Stimulated activated CD4-positive, alpha-beta T cell treated with anti-CD3 and anti-CD28 coated beads, Interleukin-15, amount 100 ng/mL, for 48 hours (primary cell): ENCODE measurements at places on chromosomes 2 and 18.

DNA sequence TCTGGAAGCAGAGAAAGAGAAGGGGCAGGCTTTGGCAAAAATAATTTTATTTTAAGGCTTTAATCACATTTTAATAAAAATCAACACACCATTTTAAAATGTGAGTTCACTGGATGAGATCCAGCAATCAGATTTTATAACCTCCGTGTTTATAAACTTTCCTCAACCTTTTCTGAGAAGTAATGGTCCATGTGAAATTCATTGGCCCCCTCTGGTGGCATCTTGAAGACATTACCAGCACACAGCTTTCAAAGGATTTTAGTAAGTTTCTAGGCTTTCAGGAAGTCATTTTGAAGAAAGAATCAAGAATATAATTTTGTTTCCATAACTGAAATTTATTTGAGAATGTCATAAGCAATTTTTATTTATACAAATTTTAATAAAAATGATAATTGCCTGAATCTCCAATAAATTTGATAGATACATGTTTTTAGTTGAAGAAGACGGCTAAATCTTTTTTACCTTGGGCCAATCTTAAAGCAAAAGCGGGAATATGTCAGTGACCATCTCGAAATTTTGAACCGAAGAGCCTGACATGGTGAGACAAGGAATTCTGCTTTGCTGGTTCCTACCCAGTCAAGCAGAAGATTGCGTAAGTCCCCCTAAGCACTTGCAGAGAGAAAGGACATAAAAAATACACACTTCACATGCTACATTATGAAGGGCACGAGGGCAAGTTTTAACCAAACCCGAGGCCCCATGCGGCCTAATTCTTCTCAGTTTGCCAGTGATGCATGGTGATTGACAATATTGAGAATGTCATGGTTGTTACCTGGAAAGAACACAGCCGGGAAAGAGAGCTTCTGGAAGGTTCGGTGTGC is 128.4 kb upstream of the CBLN2 start:
- no peak for DNase-seq

DNA sequence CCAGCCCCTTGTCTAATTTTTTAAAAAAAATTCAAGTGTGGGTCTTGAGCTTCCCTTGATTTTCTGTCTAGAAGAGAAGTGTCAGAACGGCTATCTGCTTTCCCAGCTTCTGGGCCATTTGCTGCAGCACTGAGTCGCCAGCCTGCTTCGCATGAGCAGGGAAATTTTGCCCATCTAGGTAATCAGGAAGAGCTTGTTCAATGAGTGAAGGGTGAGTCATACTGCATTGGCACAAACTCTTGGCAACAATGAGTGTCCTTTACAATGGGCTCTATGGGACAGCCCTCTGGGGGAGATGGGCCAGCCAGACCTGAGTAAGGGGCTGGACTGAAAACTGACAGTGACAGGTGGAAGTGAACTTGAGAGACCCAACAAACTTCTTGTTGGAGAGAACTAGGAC is 2.4 kb upstream of the RNF144A start:
- no peak for DNase-seq

DNA sequence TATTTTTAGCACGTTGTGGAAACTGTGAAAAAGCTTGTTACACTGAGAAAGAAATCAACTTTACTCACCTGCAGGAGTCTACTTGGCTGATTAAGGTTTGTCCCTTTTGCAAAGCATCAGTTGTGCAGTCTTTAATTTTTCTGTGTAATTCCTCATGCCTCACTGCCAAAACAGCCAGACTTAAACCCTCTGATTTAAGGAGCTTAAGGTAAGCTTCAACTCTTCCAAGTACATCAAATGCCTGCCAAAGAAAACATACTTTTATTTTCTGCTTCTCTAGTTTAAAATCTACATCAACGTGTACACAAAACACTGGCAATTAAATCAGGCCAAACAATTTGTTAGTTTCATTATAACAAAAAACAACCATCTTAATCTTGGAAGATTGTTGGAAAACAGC is 98.0 kb upstream of the TTN start:
- no peak for DNase-seq

- no peak for DNase-seq
These were observed 893.9 kb downstream of the SUCLG1 start for GRCh38 chr2:83565181-83565580.

DNA sequence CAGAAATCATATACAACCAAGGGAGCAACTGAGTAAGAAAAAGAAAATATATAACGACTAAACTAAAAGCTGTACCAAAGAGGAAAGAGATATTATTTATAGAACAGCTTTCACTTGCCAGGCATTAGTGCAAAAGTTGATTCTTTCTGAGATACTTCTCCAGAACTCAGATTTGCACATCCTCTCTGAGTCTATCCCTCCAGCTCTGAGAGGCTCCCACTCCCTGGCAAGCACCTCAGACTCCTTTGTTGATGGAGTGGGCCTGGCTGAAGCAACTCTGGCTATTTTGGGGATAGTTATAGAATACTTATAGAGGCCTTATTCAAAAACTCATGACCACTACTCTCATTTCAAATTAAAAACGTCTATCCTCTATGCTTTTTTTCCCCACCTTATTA is 501.6 kb upstream of the TNP1 start:
- no peak for DNase-seq

DNA sequence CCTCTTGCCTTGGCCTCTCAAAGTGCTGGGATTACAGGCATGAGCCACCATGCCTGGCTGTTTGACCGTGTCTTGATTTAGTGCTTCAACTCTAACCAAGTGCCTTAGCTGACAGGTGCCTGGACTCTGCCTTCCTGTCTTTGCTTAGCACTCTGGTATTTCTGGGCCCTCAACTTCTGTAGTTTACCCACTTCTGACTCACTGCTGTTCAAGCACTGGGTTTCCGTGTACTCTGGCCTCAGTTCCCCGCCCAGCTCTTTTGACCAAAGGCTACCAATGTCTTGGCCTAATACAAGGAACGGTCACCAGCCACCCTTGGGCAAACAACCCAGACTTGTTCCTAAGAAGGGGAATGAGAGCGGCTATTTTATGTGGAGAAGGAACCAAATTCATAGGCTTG is 35.7 kb upstream of the CABLES1 start:
- no peak for DNase-seq

DNA sequence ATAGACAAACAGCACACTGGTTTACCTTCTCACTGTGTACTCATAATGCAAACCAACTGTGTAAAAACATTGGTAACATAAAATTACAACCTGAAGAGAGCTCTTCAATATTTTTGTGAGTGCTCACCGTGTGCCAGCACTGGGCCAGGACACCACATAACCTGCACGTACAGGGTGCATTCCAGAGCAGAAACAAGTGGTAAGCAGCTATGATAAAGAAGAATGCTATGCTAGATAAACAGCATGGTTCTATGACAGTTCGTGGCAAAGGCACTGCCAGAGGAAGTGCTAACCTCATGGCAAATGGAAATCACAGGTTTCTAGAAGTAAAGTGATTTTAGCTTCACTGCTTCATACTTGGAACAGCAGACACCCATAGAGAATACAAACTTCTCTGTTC is 343.5 kb downstream of the MTX2 start:
- DNase-seq = no peak

GRCh38 chr2:143847257-143847656 is 672.7 kb downstream of the ZEB2 start:
- no peak for DNase-seq

DNA sequence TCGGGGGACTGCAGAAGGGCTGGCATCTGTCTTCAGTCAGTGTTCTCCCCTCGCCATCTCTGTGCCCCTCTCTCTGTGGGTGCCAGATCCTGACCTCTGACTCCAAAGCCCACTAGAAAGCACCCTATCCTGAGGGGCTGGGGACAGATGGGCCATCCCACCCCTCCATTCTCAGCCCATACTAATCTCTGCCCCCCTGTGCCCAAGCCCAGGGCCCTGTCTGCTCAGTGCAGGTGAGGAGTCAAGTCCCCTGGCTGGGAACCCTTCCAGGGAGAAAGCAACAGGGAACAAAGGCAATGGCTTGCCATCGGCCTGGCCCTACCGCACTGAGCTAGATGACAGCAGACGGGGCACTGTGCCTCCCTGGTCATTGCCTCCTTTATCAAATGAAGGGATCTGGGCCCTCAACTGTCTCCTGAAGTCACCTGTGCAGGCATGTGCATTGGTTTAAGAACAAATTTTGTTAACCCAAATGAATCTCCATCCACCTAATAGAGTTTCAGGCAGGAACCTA is 42.7 kb upstream of the ID2 start:
- no peak for DNase-seq

GRCh38 chr2:20580690-20581437 is 70.0 kb downstream of the HS1BP3 start:
- no peak for DNase-seq

DNA sequence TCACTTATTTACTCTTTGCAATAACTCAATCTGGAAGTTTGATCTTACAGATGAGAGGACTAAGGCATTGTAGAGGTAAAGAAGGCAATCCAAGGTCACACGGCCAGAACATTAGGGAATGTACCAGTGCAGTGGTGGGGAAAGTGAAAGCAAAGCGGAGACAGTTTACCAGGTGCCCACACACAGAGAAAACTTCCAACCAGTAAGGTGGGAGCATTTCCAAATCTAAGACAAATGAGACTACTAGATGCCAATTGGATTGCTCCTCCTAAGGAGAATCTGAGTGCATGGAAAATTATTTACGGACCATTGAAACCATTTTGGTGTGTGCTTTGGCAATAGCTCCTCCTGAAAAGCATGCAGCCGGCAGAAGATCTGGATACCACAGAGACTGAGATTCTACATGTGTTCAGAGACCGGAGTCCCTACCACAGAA is 34.9 kb downstream of the SLC20A1 start:
- no peak for DNase-seq

- DNase-seq = no peak
These were observed 138.5 kb downstream of the MTX2 start for GRCh38 chr2:176407706-176408105.

- DNase-seq = no peak
These were observed 13.3 kb downstream of the RAB1A start for GRCh38 chr2:65116645-65117044.

- no peak for DNase-seq
These were observed 112.4 kb downstream of the CDK15 start for GRCh38 chr2:201918616-201919307.

DNA sequence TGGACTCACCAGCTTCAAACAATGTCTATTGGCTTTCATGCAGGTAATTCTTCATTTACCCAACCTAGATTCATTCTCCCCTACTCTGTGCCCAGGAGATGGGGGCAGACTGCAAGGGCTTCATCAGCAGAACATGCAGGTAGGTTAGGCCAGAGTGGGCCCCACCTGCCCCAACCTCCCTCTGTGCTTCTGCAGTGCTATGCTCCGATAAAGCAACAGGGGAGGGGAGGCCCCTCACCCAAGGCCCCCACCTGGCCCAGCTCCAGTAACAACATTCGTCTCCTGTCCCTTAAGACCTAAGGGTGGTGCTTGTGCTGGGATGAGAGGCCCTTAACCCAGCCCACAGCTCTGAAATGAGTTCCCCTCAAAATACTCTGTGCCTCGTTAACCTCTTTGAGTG is 16.7 kb upstream of the GYPC start:
- DNase-seq = no peak

- DNase-seq = no peak
These were observed 820 bp upstream of the MATN3 start for GRCh38 chr2:20013126-20013849.

DNA sequence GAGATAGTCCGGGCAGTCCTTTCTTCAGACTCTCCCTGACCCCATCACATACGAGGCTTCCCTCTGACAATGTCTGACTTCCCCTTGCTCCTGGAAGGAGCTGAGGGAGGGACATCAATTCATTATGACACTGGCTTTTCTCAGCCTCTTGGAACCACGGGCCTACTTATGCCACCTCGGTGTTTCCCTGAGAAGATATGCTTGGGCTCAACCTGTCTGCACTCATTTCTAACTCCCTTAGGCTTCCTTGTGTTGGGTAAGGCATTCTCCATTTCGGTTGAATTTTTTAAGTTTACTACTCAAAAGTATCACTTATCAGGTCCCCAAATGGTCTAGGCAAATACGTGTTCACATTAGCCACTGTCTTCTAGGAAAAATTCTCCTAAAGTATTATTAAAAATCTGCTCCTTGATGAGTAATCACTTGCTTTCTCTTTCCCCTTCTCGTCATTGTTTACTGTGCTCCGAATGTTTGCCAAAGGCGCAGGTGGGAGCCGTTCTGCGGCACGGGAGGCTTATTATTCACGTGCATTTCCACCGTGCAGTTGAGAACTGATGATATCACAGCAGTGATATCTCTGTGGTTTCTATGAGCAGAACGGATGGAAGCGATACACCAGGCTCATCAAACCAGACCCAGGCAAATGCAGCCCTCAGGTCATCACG is 33.1 kb downstream of the ARL4C start:
- peak; percentile 56 for DNase-seq

- no peak for DNase-seq
These were observed 76.6 kb upstream of the FZD7 start for GRCh38 chr2:201957091-201957490.

DNA sequence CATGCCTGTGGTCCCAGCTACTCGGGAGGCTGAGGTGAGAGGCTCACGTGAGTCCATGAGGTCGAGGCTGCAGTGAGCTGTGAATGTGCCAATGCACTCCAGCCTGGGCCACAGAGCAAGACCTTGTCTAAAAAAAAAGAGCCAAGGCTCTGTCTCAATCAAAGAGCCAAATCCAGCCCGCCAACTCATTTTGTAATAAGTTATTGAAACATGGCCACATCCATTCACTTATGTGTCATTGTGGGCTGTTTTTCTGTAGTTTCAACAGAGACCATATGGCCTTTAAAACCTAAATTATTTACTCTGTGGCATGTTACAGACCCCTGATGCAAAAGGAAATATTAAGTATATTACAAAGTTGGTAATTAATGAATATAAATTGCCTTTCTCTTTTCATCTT is 60.8 kb downstream of the GPR39 start:
- DNase-seq = no peak

- no peak for DNase-seq
These were observed 18.9 kb upstream of the SLC38A11 start for GRCh38 chr2:164974221-164974620.

- no peak for DNase-seq
These were observed 44.9 kb upstream of the UGP2 start for GRCh38 chr2:63796796-63797195.

DNA sequence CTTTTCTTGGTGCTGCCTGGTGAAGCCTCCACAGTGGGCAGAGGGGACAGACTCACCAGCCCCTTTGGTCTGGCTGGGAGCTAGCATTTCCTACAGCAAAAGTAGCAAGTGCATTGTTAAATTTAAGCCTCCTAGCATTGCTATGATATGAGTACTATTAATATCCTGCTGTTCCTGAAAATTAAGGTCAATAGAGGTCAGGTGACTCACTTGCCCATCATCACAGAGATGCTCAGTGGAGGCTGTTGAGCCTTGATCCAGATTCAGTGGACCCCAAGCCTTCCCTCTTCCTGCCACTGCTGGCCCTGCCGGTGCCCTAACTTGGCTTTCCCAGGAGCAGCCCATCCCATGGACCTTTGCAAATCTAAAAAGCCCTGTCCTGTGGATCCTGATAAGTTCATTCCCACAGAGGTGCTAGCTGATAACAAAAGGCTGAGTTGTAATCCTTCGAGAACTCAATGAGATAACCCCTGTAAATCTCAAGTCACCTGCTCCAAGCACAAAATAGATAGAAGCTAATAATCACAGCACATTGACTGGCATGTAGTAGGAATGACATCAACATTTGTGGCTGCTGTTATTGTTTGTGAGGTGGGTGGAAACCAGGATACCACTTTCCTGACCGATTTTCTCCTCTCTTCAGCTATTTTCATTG is 84.4 kb downstream of the THNSL2 start:
- no peak for DNase-seq
